ENCODE measurements at places on chromosomes 4 and X.

GRCh38 chr4:38914854-38915253, 47.2 kb downstream of the FAM114A1 start:
- DNase-seq = no peak

DNA sequence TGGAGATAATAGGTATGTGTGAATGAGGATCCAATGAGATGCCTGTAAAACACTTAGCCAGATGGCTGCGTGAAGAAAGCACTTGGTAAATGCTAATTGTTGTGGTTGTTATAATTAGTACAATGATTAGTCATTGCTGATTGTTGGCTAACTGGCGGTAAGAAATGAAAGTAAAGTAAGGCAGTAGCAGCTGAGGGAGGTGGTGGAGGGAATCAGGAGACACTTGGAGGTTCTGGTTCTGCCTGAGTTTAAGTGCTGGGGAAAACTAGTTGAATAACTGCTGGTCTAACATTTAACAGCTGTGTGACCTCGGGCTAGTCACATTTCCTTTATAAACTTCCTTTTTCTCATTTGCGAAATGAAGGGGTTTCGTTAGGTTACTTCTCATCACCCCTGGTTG, 30.9 kb downstream of the CD38 start:
- no peak for DNase-seq

DNA sequence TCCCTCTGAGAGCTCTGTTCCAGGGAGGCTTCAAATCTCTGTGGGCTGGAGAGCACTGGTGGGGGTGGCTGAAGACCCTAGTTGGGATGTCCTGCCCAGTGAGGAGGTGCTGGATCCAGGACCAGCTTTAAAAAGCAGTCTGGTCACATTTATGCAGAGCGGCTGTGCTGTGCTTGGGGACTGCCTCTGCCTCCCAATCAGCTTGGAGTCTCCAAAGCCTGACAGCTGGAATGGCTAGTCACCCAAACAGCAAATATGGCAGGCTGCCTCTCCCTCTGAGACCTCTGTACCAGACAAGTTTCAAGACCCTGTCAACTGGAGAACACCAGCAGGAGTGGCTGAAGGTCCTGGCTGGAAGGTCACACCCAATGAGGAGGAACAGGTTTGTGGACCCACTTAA, 848.1 kb upstream of the DIAPH2 start:
- DNase-seq = no peak

GRCh38 chrX:53246231-53246630, 21.2 kb upstream of the KDM5C start:
- DNase-seq = no peak

GRCh38 chrX:110669572-110669971, 126.0 kb downstream of the CHRDL1 start:
- DNase-seq = no peak

GRCh38 chr4:144754562-144755410, 108.8 kb downstream of the HHIP start:
- DNase-seq = no peak

- DNase-seq = no peak
Observed at GRCh38 chr4:12359420-12359819, 930.7 kb upstream of the HS3ST1 start.

GRCh38 chrX:23938690-23939089, 30.9 kb downstream of the CXorf58 start:
- DNase-seq = no peak

- no peak for DNase-seq
Observed at GRCh38 chr4:189374176-189374575, 566.5 kb upstream of the FRG1 start.

DNA sequence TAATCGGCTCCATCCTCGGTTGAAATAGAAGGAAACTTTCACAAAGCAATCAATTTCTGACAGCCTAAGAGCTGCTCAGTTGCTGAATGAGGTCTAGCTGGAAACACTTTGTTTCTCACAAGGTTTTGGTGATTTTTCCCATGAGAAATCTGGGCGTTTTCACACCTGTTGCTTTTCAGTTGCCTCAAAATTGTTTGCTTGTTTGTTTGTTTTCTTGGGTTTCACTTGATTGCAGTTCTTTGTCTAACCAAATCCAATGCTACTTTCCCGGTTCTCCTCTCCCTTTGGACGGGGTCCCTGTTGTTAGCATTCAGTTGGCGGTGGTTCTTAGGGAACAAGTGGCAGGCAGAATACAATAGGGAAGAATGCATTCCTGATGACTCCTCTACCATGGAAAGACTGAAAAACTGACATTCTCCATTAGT, 135.5 kb downstream of the PALLD start:
- no peak for DNase-seq

GRCh38 chrX:19698691-19699090, 183.4 kb upstream of the MAP3K15 start:
- DNase-seq = no peak

DNA sequence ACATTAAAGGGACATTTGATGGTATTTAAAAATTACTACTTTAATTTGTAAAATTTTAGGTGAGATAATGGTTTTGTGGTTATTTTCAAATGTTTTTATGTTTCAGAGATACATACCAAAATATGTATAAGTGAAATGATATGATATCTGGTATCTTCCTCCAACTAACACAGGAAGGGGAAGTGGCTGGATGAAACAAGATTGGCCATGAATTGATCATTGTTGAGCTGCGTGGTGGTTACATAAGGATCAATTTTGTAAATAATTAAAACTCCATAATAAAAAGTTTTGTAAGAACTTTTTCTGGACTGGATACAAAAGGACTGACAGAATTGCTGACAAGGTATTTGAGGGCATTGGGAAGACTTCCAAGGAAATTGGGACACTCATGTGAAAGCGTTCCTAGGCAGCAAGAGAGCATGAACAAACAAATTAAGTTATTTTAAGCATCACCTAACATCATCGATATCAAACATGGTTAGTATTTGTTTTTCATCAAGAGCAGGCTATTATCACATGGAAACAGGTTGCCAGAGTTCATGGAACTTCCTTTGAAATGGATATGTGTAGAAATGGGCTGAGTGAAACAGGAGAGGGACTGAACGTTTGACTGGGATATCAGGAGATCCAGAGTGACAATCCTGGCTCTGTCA, 4.4 kb upstream of the PGM2 start:
- no peak for DNase-seq

DNA sequence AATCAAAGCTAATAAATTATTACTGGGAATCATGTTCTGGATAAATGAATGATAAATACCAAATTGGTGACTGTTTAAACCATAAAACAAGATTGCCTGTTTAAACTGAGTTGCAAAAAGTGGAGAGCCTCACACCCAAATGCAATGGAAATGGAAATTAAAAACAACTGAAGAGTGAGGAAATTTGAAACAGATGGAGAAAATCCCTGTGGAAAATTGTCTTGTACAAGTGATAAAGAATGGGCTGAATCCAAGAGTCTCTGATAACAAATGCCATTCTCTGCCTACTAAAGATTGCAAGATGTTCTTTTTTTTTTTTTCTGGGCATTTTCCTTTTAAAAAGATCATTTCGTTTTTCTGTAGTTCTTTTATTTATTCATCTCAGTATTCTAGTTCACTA, 426.3 kb downstream of the NLGN4X start:
- DNase-seq = no peak

GRCh38 chr4:154368060-154368459, 123.5 kb downstream of the DCHS2 start:
- no peak for DNase-seq

DNA sequence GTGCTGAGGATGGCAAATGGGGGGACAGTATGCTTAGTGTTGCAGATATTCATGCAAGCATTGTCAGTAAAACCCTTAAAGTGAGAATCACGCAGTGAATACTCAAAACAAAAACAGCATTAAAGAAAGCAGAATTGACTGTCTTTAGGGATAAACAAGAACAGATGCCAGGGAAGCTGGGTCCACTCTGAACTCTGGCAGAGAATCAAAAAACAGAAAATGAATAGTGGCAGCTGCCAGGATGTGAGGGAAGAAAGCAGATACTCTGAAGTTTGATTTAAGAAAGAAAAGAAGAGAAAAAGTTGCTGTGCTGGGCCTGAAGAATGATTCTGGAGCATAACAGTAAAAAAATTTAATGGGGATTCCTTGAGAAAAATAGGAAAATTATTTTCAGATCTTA, 131.5 kb downstream of the GABRA2 start:
- no peak for DNase-seq

DNA sequence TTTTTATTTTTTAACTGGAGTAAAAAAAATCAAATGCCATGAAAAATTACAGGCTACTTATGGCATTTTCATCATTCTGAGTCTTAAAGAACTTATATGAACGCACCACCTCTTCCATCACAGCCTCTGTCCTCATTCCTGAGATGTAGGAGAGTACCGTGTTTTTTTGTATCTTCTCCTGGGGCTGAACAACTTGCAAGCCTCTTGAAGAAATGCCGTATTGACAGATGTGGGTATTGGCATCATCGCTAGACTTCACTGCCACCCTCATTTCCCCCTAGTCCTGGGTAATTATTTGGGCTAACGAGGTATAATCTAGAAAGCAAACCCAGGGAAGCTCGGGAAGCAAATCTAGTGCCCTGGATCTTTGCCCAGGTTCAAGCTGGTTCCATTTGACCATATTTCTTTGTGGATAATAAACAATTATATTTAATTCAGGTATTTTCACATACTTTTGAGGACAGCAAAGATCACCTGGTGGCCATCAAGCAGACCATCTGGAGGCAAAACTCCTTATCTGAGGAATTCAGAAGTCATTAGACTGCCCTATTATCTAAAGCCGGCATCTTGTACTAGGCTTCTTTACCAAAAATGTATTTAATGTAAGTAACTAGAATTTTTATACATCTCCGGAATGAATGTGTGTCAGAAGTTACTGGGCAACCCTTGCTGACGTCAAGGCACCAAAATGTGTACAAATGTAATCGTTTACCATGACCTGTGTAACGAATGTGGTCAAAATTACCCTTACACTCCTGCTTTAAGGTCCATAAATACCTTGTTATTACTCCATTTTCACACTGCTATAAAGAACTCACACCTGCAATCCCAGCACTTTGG, 55.9 kb upstream of the WDR19 start:
- DNase-seq = no peak

DNA sequence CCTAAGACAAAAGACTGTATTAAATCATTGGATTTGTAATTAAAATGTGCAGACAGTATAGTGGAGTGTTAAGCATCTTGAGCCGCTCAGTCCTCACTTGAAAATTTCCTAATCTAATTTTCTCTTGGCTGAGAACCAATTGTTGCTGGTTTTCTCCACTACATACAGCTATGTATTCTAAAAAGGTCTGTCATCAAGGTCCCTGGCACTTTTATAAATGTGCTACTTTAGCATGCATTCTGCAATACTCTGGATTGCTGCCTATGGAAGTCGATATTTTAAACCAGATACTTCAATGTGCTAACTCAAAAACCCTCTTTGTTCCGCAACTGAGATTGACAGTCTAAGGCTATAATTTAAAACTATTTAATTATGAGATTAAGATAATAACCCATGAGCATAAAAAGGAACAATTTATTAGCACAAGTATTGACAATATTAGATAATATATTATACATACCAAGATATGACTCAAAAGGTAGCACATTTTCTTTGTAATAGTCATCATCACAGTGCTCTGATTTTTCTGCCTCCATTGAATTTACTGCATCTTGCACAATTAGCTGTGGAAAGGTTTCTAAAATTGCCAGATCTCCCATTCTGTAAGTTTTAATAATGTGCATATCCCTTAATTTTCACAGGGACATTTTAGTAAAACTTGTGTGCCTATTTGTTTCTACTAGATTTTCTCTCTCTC, 815.1 kb downstream of the ADGRL3 start:
- no peak for DNase-seq

All from activated CD8-positive, alpha-beta T cell treated with anti-CD3 and anti-CD28 coated beads for 36 hours (primary cell).